ENCODE measurements at places on chromosomes 2 and 18.

GRCh38 chr2:24354957-24355356, 5.4 kb downstream of the ITSN2 start:
- DNase-seq, result no peak

- DNase-seq, result no peak
Observed at GRCh38 chr2:17543848-17544247, 3.4 kb downstream of the VSNL1 start.

GRCh38 chr2:197191940-197192322, 118.6 kb downstream of the ANKRD44 start:
- DNase-seq, result no peak

GRCh38 chr2:161118722-161119121, 41.5 kb upstream of the TANK start:
- no peak for DNase-seq

- no peak for DNase-seq
Observed at GRCh38 chr2:217797165-217797564, 205.6 kb downstream of the TNS1 start.

- no peak for DNase-seq
Observed at GRCh38 chr2:37344453-37345361, at the start of gene QPCT. QPCT (plus strand) TSS chr2:37344630; CDS start chr2:37344732, 102 bp downstream.

DNA sequence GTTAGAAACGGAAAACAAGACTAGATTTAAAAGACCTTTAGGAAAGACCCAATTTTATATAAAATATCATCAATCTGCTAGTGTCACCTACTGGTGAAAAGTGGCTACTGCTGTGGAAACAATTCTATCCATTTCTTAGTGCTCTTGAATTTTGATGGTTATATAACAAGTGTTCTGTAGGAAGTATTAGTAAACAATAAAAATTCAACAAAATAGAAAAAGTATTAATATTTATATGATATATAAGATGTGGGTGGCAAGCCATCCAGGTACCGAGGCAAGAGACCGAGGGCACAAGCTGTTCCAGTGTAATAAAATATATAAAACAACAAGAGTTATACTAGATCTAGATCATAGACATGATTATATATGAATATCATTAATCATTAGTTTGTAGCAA, 6.2 kb upstream of the TMEM87B start:
- peak; percentile 21 for DNase-seq

GRCh38 chr2:172996387-172996961, 79.2 kb upstream of the MAP3K20 start:
- DNase-seq, result no peak

DNA sequence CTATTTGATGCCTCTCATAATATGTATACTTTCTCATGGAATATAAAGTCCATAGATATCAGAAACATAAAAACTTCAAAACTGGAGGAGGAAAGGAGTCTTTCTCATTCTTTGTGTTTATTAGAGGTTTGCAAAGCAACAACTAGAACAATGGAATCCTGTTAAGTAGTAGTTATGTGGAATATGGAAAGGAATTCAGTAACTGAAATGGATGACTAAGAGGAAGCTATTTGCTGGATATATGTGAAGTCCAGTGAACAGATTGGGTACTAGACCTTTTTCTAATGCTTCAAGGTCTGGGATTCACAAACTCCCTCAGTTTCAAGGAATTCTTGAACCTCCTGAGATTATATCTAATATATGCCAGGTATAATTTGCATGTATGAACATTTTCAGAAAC, 353.6 kb upstream of the FANCL start:
- DNase-seq, result no peak

DNA sequence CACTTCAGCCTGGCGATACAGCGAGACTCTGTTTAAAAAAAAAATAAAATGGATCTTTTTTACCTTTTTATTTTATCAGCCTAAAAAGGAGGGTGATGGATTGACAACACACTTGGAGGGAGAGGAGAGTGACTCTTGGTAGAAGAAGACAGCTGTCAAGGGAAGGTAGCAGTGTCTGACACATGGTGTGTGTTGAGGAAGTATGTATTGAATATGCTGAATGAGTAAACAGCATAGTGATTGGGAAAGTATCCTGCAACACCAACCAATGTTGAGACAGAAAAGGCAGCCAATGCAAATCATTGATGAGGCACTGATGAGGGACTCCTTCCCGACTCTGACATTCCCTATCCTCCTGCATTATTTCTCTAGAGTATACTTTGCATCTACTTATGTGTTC, 306.4 kb downstream of the LPIN1 start:
- no peak for DNase-seq

DNA sequence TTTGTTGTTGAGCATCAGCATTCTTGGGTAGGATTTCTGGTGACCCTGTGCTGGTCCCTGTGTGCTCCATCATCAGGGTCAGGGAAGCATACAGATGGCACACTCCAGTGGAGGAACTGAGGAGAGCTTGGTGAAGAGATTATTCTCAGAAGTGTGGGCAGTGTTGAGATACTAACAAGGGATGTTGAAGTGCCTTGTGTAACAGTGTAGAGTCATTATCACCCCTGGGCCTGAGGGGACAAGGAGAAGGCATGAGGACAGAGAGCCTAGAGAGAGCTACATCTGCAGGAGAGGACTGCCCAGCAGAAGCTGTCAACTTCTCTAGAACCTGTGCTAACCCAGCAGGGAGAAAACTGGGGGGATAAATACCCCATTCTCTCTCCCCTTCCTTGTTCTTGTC, 189.0 kb downstream of the PLCL1 start:
- DNase-seq, result no peak

DNA sequence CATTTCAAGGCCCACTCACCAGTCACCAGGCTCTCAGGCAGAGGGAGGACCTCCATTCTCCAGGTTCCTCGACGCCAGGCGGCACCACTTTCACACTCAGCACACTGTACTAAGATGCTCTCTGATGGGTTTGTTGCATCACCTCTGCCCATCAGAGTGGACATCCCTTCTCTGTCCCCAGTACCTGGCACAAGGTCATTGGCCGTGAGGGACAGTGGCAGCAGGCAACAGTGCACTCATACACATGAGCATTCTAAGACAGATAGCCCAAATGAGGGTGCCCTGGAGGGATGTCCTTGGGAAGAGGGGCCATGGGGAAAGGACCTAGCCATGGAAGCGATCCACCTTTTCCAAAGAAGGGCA, 3.0 kb upstream of the ADRA2B start:
- DNase-seq, result no peak

DNA sequence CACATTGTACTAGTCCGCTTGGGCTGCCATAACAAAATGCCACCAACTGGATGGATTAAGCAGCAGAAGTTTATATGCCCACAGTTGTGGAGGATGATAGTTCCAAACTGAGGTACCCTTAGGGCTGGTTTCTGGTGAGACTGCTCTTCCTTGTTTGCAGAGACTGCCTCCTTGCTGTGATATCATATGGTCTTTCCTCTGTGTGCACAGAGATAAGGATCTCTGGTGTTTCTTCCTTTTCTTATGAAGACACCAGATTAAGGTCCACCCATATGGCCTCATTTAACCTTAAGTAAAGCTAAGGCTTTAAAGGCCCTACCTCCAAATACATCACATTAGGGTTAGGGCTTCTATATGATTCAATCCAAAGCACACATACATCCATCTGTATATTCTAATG, 738.2 kb upstream of the GCFC2 start:
- DNase-seq, result no peak

Measured in KG1 (cell line).